ENCODE measurements at places on chromosomes 1 and 21.

- DNase-seq = no peak
Measured at GRCh38 chr1:81032374-81032773, 768.4 kb upstream of the ADGRL2 start.

DNA sequence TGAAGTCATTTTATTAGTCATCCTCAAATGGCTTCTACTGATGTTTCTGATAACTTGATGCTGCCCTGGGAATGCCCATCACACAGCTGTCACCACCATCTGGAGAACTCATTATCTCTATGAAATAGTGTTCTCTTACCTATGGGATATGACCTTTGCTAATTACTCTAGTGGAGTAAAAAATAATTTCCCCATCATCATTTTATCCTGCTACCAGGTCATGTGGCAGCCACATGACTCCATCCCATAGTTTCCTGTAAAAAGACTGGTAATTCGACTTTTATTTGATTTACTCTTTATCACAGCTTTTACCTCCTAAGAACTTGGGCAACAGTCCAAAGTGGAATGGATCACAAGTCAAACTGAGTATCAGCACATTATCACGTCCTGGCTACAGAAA is 76.1 kb upstream of the USP25 start:
- DNase-seq = no peak

DNA sequence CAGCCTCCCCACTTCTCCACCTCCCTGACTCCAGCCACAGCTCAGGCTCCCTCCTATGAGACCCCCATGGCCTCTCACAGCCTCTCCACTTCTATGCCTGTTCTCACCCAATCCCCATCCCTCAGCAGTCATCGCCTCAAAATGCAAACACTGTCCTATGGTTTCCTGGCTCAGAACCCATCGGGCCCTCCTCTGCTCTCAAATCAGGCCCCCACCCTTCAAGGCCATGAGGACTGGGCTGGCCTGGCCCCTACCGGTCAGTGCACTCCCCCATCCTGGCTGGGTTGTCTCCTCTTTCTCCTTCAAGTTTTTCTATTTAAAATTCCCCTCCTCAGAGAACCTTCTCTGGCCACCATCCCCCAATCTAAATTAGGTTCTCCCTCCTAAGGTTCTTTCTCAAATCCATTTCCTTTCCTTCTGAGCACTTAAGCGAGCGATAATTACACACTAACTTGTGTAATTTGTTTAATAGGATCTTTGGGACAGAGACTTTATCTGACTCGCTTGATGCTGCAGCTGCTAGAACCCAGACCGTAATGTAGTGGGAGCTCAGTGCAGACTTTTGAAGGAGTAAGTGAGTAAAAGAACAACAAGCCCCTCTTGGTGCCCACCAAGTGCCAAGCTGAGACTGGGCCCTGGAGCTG is 347.2 kb downstream of the MATN1 start:
- no peak for DNase-seq

DNA sequence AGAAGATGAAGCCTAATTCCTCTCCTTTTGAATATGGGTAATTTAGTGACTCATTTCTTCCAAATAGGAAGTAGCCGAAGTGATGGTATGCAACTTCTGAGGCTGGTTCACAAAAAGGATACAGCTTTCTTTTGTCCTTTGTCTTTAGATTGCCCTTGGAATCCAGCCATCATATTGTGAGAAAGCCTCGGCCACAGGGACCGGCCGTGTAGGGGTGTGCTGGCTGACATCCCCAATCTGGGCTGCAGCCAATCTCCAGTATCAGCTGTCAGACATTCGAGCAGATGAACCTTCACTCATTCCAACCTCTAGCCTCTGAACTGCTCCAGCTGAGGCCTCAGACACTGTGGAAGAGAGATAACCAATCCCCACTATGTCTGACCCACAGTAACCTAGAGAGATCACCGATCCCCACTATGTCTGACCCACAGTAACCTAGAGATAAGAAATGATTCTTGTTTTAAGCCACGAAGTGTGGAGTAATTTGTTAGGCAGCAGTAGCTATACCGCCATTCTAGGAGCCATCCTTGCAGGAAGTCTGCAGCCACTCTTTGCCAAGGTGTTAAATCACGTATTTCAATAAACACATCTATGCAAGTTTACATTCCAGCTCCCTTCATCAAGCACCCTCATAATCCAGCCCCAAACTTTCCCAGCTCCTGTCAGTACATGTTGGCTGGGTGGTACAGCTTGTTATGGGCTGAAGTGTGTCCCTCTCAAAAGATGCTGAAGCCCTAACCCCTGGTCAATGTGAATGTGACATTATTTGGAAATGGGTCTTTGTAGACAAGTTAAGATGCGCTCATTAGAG is 2.9 kb upstream of the DIP2A start:
- DNase-seq = no peak

DNA sequence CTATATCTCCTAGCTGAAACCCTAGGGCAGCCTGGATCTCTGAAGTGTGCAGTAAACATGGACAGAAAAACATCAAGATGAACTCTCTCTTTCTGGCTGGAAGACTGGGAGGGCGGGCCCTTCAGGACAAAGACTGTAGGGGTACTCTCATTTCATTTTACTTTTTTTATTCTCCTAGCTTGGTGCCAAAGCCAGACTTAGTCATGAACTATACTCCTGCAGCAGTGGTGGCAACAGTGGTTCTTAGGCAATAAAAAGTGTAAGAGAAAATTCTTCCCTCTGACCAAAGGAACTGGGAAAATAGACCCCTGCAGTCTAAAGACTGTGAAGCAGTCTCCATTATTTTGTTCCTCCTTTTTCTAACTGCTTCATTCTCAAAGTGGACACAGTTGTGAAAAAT is 213.8 kb upstream of the JUN start:
- DNase-seq = no peak

- DNase-seq = no peak
Measured at GRCh38 chr1:220458936-220459335, 69.0 kb upstream of the MARK1 start.

DNA sequence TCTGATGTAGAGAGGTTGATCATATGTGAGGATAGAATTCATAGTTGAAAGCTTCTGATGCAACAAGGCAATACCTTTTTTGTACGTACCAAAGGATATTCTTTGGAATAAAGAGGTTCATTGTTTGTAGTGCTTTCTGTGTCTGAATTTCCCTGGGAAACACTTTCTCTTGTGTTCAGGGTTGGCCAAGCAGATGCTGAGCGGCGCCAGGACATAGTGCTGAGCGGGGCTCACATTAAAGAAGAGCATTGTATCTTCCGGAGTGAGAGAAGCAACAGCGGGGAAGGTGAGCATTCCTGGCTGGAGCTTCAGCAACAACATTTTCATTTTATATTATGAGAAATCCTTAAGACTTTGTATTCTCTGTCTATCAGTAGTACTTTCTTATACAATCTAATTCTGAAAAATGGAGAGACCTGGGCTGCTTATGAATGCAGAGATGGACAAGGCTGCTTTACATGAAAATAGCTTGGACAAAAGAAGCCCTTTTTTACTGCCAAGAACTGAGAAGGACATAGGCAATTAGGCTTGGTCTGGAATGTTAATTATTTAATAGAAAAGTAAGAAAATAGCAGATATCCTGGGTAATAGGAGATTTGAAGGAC is 85.2 kb downstream of the KIF1B start:
- no peak for DNase-seq

- no peak for DNase-seq
Measured at GRCh38 chr1:45542591-45542990, 8.0 kb upstream of the AKR1A1 start.

- no peak for DNase-seq
Measured at GRCh38 chr1:156898161-156898566, 4.6 kb downstream of the PEAR1 start.

GRCh38 chr1:24085546-24085945 is 26.4 kb downstream of the MYOM3 start:
- no peak for DNase-seq

GRCh38 chr1:202068596-202068995 is 54.1 kb upstream of the GPR37L1 start:
- DNase-seq = no peak

GRCh38 chr1:177343445-177343844 is 172.7 kb downstream of the BRINP2 start:
- DNase-seq = no peak

DNA sequence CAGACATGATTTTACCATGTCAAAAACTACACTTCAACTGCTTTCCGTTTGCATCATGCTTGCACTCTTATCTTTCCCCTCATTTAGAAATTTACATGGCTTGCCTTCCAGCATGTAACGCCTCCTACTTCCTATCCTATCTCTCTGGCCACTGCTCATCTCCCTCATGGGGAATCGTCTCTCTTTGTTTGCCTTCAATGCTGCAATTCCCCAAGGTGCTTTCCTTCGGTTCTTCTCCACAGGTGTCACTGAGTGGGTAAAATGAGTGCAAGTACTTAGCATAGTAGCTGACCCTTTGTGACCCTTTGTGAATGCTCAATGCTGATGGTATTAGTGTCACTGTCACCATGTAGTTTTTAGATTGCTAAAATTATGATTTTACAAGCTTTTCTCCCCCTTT is 63.1 kb downstream of the APP start:
- no peak for DNase-seq

DNA sequence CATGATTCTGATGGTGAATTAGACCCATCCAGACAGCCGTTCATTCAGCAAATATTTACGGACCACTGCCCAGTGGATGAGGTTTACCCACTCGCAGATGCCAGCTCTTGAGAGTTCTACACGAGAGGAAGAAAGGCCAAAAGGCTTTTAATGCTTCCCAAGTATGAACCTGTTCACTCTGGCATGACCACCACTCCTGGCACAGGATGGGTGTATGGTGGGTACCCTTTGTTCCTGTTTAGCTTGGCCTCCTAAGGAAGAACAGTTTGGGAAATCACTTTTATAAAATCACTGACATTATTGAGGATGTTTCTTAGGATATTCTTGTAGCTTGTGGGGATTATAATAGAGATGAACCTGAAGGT is 67.2 kb downstream of the HMGB4 start:
- no peak for DNase-seq

GRCh38 chr1:82386365-82387011 is 585.8 kb downstream of the ADGRL2 start:
- no peak for DNase-seq

- DNase-seq = no peak
Measured at GRCh38 chr1:6183520-6183989, 3.4 kb upstream of the CHD5 start.

GRCh38 chr1:110280126-110280525 is 59.1 kb upstream of the RBM15 start:
- DNase-seq = no peak
